Testis (tissue), 5 donors: ENCODE measurements at places on chromosomes 12 and 14. TPM values are rescaled to one million over a fixed set of nuclear protein-coding genes. Genes with fewer than 3 reads are reported as not detected.
A peak's percentile ranks its signal among the peaks of the same experiment; 100 is the strongest.

The FOXN3 gene
- polyA plus RNA-seq, result 40.7 TPM

The MGAT4C gene
- 11.3 TPM for polyA plus RNA-seq

The NUDT4 gene
- polyA plus RNA-seq, result 78.0 TPM

The NUAK1 gene
- 9.1 TPM for polyA plus RNA-seq

- no peak for DNase-seq
Observed at GRCh38 chr12:93925585-93926205, 222.7 kb upstream of the PLXNC1 start.

GRCh38 chr12:43154498-43155045 is 397.4 kb downstream of the ADAMTS20 start:
- DNase-seq, result no peak

- DNase-seq, result no peak
Observed at GRCh38 chr14:71365361-71365760, 458.1 kb downstream of the PCNX1 start.

DNA sequence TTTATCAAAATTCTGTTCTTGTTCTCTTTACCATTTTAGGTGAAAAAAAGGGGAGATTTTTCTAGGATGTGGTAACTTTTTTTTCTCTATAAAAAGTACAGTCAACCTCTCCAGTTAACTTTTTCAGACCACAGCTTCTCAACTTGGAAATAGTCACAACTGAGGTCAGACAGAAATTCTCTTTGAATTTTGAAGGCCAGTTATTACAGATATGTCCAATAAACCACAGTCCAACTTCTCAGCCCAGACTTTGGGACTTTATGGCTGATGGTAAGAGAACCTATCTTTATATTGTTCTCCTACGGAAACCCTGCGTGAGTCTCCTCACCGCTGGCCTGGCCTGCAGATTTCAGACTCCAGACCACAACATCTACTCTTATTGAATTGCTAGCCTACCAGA is 176.7 kb downstream of the DACT1 start:
- no peak for DNase-seq

DNA sequence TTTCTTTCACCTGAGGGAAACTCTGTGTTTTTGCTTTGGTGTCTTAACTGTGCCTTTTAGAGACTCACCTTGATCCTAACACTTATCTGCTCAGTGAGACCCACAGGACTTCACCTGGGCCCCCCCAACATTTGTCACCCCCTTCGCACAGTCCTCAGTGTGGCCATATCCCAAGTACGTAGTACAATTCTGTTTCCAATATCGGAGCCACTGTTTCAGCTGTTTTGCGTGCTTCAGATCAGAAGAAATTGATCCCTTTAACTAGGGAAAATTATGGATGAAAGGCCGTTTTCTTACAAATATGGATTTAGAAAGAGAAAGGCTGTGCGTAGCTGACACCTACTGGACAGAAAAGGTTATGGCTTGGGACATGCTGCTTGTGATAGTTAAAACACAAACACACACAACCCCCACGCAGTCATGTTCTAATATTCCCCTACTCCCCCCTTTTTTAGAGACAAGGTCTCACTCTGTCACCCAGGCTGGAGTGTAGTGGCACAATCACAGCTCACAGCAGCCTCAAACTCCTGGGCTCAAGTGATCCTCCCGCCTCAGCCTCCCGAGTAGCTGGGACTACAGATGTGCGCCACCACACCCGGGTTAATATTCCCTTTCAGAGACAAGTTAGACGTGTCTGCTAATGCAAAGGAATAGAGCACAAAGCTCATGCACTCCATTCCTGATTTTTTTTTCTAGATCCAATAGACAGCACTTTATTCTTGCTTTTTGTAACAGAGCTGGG is 3.6 kb upstream of the SLC7A8 start:
- DNase-seq, result peak; percentile 75

DNA sequence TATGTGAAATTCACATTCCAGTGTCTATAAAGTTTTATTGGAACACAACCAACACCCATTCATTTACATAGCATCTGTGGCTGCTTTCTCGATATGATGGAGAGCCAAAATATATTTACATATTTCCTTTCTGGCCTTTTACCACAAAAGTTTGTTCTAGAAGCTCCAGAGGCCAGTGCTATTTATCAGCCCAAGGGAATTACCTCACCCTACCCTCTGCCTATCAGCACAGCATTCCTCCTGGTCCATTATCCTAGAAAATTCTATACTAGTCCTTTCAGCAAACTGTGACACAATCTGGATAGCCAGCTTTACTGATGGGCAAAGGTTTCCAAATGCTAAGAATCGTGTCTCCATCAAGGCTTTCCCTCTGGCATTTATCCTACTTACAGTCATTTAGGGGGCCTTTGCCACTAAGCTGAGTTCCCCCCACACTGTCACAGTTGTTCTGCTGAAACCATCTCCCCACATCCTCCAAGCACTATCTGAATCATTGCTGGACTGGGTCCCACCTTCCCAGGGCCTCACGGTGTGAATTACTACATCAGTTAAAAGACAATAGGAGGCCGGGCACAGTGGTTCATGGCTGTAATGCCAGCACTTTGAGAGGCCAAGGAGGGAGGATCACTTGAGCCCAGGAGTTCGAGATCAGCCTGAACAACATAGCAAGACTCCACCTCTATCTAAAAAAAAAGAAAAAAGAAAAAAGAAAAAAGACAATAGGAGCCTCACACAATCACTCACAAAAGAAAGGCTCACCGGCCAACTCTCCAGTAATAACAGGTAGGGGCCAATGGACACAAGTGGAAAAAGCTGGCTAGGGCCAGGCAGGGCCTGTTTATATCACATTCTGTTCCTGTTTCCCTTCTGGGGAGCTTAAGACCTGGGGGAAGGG is 12.1 kb downstream of the SYNE3 start:
- no peak for DNase-seq

DNA sequence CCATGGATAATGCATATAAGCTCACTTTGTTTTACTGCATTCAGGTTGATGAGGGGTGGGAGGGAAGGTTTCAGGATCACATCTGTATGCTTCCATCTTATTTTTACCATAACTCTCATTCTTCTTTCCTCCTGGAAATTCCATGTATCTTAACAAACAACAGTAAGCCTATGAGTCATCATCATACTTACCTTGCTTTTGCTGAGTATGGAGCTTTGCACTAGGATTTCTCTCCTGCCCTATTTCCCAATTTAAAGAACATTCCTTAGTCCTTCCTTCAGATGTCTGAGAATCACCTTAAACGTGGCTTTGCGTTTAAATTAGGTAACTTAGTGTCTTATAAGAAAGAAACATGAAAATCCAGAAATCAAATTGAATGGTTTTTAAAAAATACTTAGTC is 1.6 kb upstream of the CLEC14A start:
- DNase-seq, result no peak

GRCh38 chr12:66550626-66551025 is 128.2 kb downstream of the GRIP1 start:
- no peak for DNase-seq

DNA sequence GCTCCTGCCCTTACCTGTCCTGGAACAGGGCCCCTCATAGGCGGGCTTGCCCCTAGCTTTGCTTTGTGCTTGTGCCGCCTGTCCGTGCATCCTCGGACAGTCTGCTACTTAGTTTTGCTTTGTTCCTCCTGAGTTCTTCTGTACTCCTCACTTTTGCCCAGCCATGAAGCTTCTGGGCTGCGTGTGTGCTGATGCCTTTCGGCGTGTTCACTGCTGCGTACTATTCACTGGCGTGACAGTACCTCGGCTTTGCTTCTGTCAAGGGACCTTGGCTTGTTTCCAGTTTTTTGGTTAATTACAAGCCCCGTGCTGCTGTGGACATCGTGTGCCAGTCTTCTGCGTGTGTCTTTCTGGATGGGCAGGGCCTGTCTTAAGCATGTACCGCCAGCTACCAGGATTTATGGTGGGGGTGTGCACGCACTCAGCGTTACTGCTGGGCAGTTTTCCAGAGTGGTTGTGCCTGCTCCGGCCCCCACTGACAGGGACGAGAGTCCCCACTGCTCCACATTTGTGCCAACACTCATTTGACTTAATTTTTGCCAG is 2.5 kb downstream of the PACS2 start:
- DNase-seq, result no peak

- DNase-seq, result no peak
Observed at GRCh38 chr12:28535216-28535615, 345.0 kb downstream of the CCDC91 start.

DNA sequence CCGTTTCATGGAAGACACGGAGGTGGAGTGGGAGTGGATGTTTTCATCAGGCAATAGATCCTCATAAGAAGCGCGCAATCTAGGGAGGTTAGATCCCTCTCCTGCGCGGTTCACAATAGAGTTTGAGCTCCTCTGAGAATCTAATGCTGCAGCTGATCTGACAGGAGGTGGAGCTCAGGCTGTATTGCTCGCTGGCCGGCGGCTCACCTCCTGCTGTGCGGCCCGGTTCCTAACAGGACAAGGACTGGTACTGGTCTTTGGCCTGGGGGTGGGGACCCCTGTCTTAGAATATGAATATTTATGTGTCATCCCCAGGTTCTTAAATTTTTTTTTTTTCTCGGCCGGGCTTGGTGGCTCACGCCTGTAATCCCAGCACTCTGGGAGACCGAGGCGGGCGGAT is 36.7 kb downstream of the PRICKLE1 start:
- DNase-seq, result no peak

DNA sequence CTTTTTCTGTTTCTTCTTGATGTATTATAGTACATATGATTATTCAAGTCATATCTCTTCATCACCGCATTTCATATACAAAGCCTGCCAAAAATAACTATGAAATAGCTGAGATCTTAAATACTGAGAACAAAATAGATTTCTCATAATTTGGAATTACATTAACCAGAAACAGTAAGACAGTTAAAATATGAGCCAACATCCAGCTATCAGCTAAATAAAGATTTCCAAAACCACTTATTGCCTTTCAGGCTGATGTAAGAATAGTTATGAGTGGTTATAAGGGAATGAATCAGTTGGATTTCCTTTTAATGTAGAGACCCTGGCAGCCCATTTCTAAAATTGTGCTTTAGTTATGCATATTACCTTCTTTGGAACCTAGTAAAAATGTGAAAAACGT is 47.4 kb downstream of the TMEM117 start:
- no peak for DNase-seq

DNA sequence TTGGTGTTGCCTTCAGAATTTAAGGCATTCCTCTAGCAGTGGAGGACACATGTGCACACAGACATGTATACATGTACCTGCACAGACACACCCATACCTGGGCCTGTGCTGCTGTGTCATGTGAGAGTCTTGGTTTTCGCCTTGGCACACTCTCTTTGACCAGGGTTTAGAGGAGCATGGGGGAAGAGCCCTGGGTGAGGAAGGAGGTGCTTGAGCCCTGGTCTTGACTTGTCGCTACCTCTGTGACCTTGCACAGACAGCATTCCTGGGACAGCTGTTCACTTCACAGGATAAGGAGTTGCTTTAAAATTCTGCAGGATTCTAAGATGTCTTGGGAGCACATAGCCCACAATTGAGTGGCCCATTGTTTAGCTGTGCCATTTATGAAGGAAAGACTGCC is 94.7 kb downstream of the DDX51 start:
- DNase-seq, result no peak

DNA sequence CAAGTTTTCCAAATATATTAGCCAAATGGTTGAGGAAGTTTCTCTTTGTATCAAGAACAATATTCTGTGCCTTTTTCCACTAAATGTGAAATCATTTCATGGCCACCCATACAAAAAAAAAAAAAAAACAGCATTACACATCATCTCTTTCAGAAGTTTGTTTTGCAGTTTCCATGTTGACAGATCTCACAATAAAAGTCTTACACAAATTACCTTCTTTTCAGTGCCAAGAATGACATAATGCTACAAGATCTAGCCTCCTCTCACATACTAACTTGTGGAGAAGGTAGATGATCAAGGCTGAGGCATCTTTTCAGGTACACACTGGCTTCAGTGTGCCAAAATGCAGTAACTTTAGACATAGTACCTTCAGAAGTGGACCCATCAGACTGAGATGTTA is 35.3 kb downstream of the PRKD1 start:
- no peak for DNase-seq

DNA sequence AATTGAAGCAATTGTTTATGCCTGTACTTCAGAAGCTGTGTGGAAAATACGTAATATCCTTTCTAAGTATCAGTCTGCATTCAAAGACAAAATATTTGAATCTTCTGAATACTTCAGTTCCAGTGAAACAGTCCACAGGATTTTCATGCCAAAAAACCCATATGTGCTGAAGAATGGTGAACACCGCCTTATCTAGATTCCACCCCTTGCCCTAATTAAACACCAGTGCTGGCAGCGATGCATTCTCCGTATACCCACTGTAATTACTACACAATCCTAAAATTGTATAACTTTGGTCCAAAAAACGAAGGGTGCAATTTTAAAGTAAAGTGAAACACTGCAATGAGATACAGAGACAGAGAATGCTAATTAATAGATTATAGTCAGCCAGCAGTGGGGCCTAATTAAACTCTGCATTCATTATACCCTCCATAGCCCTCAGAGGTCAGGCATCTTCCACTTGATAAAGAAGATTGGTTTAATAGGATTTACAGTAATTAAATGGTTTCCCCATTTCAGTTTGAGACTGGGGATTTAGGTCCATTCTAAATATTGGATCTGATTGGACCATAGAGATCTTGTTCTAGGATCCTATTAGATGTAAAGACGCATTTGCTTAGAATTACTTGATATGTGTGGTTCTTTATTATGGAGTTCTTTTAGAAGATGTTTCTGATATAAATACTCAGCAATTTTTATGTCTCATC is 43.9 kb downstream of the ERC1 start:
- DNase-seq, result no peak

DNA sequence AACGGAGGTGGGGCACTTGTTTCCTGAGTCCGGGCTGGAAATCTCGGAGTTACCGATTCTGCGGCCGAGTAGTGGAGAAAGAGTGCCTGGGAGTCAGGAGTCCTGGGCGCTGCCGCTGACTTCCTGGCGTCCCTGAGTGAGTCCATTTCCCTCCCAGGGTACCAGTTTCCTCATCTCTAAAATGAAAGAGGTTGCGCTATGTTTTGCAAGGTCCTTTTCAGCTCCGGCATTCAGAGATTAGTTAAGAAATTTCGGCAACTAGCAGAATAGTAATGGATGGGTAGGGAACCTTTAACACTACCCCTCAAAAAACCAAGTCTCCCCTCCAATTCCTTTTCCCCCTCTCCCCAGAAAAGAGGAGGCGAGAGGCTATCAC is 724 bp downstream of the BLOC1S1 start:
- no peak for DNase-seq
